ENCODE measurements at places on chromosomes 5 and 9.
A peak's percentile ranks its signal among the peaks of the same experiment; 100 is the strongest.

DNA sequence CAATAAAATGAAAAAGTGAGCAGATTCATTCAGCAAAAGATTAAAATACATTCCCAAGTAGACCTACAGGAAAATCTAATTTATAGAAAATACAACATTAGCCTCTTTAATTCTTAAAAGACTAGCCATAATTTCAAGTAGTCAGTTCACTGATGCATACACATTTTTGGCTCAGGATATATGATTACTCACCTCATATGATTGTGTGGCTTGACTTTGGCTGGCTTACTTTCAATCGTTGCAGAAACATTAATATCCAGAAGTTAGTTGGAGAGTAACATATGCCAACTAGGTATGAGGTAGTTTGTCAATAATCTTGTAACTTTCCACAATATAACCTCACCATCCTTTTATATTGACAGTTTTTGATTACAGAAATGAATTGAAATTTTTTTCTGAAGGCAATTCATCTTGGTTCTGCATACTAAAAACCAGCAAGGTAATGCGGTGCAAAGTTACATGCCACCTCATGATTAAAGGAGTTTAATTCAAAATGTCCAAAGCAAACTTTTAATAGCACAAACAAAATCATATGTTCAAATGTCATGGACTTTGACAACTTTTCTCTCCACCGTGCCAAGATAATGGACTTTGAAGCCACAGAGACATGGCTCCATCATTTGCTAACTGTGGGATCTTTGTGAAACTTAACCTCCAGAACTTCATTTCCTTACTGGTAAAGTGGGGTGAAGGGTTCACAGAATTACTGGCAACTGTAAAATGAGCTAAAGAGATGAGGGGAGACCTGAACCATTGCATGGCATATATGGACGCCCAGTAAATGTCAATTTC lies 76.6 kb upstream of the PAM start:
- no peak for DNase-seq

GRCh38 chr9:72048850-72049249 lies 11.6 kb downstream of the C9orf57 start:
- no peak for DNase-seq

- DNase-seq, result no peak
Observed at GRCh38 chr5:157258450-157258849, 7.5 kb upstream of the CYFIP2 start.

DNA sequence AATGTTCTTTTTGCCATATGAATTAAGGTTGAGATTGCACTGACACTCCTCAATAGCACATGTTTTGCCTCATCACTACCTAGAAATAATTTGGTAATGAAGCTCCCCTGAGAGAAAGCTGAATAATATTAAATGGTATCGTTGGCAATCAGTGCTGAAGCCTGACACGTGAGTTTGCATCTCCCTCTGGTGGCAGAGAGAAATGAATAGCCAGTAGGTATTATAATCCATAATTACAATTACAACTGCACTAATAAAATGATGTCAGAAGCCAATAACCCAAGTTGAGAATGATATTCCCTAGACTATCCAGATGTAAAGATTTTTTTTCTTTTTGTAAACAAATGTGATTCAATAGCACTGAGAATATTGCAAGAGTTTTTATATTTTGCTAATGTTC lies 700.3 kb downstream of the PTPRD start:
- no peak for DNase-seq

DNA sequence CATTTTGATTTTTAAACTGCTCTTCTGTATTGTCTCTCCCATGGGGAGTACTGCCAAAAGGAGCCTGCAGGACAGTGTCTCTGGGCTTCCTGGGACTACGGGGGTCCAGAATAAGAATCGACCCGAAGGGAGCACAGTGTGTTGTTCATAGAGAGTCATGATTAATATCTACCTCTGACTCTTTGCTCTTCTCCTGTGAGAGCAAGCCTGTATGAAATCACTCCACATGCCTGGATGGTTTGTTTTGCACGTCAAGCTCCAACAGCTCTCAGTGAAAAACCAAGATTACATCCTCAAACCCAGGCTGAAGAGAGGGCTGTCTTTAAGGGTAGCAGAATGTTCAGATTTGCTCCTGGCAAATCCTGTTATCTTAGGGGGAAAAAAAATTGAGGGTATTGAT lies 1860.0 kb upstream of the WWC1 start:
- no peak for DNase-seq

GRCh38 chr9:131240047-131240921 lies 36.0 kb downstream of the FAM78A start:
- DNase-seq, result no peak

GRCh38 chr5:17302604-17303003 lies 85.2 kb downstream of the BASP1 start:
- DNase-seq, result no peak

DNA sequence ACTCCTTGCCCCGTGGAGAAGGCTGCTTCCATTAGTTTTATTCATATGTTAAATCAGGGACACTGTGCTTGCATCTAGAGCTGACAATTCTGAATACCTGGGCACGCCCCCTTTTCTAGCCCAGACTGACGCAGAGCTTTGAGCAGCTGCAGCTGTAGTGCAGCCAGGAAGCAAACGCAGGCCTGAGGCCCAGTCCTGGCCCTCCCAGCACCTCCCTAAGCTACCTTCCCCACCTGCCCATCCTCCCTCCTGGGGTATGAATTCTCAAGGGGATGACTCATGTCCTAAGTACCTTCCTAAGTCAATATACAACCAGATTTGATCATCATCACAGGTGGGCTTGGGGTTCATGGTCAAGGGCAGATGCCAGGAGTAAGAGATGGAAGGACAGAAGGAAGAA lies 3.5 kb downstream of the PHF19 start:
- no peak for DNase-seq

DNA sequence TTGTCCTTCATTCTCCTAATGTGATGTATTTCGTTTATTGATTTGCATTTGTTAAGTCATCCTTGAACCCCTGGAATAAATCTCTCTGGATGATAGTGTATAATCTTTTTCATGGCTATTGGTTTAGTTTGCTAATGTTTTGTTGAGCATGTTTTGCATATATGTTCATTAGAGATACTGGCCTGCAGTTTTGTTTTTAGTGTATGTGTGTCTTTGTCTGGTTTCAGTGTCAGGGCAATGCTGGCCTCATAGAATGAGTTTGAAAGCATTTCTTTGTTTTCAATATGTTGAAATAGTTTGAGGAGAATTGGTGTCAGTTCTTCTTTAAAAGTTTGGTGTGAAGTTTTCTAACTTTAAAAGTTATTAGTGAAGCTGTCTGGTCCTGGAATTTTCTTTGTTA lies 149.6 kb upstream of the ATP10B start:
- DNase-seq, result no peak

DNA sequence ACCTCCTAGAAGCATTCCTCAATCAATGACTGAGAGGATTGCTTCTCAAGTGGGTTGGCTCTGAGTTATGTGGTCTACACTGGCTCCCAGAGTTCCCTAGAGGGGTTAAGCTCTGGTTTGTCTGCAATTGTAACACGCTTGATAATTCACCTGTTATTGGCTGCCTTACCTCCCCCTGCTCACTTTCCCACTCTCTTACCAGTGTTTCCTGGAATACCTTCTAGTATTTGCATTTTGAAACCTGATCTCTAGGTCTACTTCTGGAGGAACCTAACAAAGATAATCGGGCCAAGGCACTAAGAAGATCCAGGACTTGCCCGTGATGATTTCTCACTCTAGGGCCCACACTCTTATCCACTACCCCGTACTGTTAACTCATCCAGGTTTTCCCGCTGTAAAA lies 110.1 kb upstream of the MAP3K1 start:
- no peak for DNase-seq

DNA sequence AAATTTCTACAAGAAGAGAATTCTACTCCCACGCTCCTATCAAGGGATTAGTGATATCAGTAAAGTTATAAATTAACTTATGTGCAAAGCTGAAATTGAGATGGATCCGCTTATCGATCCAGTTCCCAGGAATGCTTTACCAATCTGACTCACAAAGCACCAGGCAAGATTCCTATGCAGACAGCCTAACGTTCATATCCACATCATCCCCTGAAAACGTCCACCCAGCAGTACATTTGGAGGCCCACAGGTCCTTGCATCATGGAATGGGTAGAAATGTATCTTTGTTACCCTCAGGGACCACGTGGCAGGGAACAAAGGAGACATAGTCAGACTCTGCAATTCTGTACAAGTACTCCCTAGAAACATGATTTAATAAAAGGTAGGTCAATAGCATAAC lies 147.4 kb downstream of the ESM1 start:
- no peak for DNase-seq

DNA sequence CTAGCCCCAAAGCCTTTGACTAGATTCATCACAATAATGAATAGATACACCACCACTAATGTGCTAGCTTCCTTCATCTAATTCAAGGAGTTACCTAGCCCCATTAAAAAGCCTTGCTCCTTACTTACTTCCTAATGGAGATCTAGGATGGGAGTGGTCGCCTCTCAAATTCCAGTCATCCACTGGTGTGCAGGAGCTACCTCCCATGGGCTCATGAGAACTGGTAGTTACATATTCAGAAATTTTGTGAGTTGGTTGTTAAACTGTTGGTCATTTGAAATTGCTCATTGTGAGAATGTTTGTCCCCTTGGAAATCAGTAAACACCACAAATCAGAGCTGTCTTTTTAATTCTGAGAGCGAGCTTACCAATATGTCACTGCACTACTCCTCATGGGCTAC lies 91.7 kb upstream of the GDNF start:
- DNase-seq, result no peak

GRCh38 chr5:6904860-6905259 lies 191.6 kb downstream of the TENT4A start:
- DNase-seq, result no peak

GRCh38 chr5:57577432-57578175 lies 95.0 kb upstream of the ACTBL2 start:
- DNase-seq, result no peak

GRCh38 chr5:92890841-92891244 lies 690.2 kb downstream of the NR2F1-AS1 start:
- no peak for DNase-seq

GRCh38 chr9:36486933-36487481 lies 85.7 kb upstream of the MELK start:
- peak; percentile 8 for DNase-seq

GRCh38 chr5:96322217-96322616 lies 110.8 kb downstream of the PCSK1 start:
- DNase-seq, result no peak

DNA sequence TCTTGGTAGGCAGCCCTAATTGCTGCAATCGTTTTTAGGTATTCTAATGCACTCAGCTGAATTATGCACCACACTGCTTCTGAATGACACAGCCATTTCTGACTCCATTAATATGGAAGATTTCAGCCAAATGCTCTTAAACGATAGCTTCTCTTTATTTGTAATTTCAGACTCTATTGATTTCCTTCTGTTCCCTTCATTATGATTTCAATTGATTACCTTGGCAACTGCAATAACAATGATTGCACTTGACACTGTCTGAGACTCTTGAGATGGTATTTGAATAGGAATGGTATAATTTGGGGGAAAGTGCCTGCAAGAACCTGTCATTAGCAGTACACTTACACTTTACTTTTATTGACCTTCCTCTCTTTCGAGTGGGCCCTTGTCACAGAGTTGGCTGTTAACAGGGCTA lies 296.1 kb upstream of the DMAC1 start:
- no peak for DNase-seq

DNA sequence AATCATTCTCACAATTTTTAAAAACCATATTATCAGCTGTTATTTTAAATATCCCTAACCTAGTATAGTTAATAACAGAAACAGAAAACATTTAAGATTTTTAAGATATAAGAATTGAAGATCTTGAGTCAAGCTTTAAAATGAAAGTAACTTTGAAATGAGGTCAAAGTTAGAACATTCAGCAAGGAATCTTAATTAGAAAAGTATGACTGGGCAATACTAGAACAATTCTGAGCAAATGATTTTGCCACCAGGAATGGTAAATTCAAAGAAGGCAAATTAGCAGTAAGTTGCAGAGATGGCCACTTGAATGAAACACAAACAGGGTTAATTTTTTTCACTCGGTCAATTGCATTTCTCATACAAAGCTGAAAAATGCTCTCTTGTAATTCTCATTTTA lies 117.9 kb downstream of the NXNL2 start:
- DNase-seq, result no peak

- DNase-seq, result no peak
Observed at GRCh38 chr9:114276908-114277821, 45.7 kb upstream of the ORM1 start.

- DNase-seq, result no peak
Observed at GRCh38 chr5:150672237-150672883, 11.3 kb downstream of the MYOZ3 start.

GRCh38 chr9:126373241-126373640 lies 46.6 kb downstream of the MVB12B start:
- DNase-seq, result no peak

- no peak for DNase-seq
Observed at GRCh38 chr9:113562653-113563381, 99.3 kb downstream of the RGS3 start.

DNA sequence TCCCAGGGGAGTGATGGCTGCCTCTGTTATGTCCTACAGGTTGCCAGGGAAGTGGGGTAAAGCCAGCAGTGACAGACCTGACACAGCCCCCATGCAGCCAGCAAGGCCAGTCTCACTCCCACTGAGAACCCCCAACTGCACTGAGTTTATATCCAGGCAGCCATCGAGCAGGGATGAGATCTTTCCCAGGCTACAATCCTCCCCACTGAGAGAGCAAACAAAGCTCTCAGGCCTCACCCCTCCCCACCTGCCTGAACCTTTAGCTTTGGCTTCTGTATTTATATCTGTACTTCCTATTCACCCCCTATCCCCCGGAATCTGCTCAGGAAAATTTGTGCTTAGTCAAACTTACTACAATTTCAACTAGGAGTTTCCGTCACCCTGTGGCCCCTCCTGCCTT lies 284.1 kb downstream of the FAM170A start:
- no peak for DNase-seq

GRCh38 chr5:55997742-55998351 lies 3.1 kb upstream of the IL6ST start:
- DNase-seq, result no peak

- no peak for DNase-seq
Observed at GRCh38 chr5:105587963-105588662, 2025.5 kb upstream of the NUDT12 start.

GRCh38 chr5:179452356-179453230 lies 97.8 kb upstream of the RUFY1 start:
- no peak for DNase-seq

GRCh38 chr9:98364086-98364485 lies 108.6 kb upstream of the TBC1D2 start:
- no peak for DNase-seq

GRCh38 chr5:149423794-149424268 lies 44.7 kb upstream of the IL17B start:
- no peak for DNase-seq

- DNase-seq, result no peak
Observed at GRCh38 chr9:126860077-126860756, at the start of gene ZBTB34. ZBTB34 (plus strand) TSS chr9:126860639; CDS start chr9:126879400, 18,761 bp downstream.
